ENCODE measurements at places on chromosomes 7 and 10.

DNA sequence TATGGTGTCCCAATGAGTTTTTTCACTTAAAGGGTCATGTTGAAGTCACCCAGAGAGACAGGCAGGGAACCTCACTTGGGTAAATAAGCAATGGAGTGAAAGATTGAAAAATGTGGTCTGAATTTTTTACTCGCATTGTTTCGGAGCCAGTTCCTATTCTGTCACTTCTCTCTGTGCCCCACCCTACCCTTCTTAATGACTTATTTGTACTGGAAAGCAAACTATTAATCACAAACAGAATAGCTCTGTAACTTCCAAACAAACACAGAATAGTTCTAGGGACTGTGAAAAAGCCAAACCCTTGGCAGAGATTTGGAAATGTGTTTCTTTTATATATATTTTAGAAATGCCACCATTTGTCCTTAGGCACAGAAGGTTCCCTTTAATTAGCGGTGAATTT is 76.0 kb downstream of the LRMDA start:
- DNase-seq = no peak

- no peak for DNase-seq
Measured at GRCh38 chr7:116781584-116781983, 80.8 kb upstream of the CAPZA2 start.

GRCh38 chr7:33809228-33809627 is 96.1 kb upstream of the BMPER start:
- DNase-seq = no peak

GRCh38 chr7:159247910-159248309 is 103.2 kb upstream of the VIPR2 start:
- DNase-seq = no peak

- no peak for DNase-seq
Measured at GRCh38 chr7:44796034-44796503, 412 bp upstream of the PPIA start.

- no peak for DNase-seq
Measured at GRCh38 chr10:114255227-114255626, 16.2 kb downstream of the VWA2 start.

GRCh38 chr7:90383861-90384260 is 19.4 kb upstream of the CLDN12 start:
- DNase-seq = no peak

DNA sequence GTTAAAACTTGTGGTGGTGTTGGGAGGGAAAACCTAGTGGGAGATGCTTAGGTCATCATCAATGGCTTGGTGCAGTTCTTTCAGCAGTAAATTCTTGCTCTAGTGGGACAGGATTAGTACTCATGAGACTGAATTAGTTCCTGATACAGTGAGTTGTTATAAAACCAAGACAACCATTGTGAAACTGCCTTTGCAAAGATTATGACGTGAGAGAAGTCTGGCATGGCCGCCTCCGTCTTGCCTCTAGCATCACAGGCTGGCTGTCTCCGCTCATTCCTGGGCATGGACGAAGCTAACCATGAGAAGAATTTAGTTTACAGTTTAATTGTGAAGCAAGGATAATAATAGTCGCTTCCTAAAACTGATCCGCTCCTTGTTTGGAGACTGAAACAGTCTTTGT is 186.4 kb downstream of the KIF20B start:
- no peak for DNase-seq

DNA sequence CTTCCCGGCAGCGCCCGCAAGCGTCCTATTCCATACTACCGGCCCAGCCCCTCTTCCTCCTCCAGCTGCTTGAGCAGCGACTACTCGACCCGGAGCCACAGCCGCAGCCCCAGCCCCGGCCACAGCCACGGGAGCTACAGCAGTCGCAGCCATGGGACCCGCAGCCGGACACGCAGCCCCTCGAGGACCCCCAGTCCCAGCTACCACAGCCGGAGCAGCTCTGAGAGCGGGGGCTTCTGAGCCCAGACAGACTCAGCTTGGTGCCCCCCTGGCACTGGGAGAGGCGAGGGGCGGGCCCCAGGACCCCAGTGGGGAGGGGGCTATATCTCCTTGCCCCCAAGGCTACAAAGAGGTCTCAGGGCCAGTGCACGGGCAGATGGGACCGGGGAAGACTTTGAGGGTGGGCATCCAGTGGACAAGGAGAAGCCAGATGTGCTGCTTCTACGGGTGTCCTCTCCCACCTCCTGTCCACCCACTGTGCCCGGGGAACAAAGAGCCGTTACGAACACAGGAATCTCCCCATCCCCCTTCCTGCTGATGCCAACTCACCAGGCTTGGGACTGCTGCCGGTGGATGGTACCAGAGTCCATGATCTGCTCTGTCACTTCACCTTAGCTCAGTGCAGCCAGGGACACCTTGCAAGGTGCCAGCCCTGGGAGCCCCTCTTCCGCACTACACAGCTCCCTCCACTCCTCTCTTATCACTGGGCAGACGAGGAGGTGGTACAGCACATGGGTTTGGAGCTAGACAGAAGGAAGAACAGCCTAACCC is 16.7 kb upstream of the HSPB1 start:
- no peak for DNase-seq

DNA sequence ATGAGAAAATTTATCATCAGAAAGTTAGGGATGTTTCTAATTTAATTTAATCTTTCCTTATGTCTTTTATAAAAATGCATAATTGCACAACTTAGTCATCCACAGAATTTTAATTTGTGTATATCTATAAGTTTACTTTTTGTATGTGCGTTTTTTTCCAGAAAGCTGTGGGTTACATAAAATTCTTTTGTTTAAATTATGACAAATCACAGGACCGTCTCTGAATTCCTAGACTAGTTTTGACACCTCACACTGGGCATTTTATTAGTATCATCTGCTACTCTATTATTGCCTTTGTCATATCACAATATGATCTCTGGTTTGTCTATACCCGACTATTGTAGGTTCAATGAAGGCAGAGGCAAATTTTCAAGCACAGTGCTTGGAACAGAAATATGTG is 482.4 kb upstream of the SEMA3D start:
- no peak for DNase-seq

DNA sequence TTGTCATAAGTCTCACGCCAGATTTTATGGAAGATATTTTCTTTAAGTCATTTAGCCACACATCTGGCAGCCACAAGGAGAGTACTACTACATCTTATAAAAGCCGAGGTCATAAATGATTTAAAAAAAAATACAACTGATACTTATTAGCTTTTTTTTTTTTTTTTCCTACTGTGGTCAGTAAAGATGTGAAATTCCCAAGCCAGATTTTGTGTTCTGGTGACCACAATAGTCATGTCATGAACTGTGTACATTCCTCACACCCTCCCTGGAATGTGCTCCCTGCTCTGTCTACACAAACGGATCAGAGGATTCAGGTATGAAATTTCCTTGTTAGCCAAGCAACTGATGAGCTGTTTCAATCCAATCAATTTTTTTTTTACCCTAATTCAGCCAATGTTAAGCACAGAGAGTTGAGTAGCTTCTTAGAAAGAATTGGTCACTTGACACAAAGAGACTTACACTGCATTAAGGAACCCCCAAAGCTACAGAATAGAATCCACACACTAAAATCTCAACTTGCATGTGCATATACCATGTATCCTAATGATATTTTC is 54.7 kb downstream of the CHRM2 start:
- no peak for DNase-seq

DNA sequence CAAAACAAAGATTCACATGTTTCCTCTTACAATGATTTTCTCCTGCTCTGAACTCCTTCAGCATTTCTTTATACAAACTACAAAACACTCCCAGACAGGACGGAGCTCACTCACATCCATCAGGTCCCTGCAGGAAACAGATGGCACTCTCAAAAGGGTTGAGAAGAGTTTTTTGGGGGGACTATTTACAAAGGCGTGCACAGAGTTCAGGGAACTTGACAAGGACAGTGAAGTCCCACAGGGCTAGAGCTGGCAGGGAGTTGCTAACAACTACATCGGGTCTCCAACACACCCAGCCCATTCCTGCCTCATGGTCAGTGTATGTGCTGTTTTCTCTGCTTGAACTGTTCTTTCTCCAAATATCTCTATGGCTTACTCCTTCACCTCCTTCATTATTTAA is 24.7 kb upstream of the YAE1 start:
- no peak for DNase-seq

- no peak for DNase-seq
Measured at GRCh38 chr10:26441491-26442214, 3.5 kb downstream of the APBB1IP start.

DNA sequence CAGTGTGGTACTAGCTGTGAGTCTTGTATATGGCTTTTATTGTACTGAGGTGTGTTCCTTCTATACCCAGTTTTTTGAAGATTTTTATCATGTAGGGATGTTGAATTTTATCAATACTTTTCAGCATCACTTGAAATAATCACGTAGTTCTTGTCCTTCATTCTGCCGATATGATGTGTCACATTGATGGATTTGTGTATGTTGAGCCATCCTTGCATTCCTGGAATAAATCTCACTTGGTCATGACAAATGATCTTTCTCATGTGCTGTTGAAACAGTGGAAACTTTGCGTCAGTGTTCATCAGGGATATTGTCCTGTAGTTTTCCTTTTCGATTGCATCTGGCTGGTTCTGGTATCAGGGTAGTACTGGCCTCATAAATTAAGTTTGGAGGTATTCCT is 7.1 kb upstream of the PRKAR1B start:
- no peak for DNase-seq

- no peak for DNase-seq
Measured at GRCh38 chr7:157013101-157013500, 2.6 kb upstream of the MNX1 start.

GRCh38 chr10:2019281-2019680 is 282.0 kb upstream of the ADARB2 start:
- no peak for DNase-seq

GRCh38 chr10:48331436-48331835 is 25.0 kb downstream of the MAPK8 start:
- DNase-seq = no peak
